ENCODE measurements at places on chromosomes 11 and 22.

GRCh38 chr11:111981270-111981669 is 43.9 kb upstream of the DLAT start:
- no peak for DNase-seq

DNA sequence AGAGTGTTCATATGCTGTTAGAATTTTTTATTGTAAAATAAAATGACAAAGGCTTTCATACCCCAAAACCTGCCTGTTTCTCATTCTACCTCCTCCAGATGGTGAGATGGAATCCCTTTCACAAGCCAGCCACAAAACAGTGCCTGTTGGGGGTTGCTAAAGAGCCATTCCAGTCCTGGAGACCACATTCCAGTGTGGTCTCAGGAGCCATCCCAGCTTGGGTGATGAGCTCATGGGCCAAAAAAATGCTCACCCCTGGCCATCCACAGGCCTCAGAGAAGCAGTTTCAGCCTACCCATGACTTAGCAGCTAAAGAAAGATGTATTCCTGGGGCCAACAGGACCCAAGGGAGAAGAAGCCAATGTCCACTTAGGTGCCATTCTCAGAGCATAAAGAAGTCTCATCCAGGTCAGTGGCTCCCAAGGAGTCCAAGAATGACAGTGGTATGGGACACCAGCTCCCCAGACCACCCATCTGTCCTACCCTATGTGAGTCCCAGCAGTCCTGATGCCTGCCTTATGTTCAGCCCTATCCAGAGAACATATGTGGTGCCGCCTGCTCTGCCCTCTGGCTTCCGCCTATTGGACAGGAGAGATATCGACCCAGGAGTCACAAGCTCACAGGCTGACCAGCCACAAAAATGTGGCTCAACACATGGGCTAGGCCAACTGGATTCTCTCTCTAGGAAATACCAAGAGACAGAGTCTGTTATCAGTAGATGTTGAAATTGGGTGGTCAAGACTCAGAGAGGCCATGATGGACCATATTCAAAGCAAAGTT is 26.4 kb downstream of the C11orf91 start:
- no peak for DNase-seq

- DNase-seq, result no peak
Measured at GRCh38 chr11:117490911-117491310, 163.3 kb downstream of the CEP164 start.

DNA sequence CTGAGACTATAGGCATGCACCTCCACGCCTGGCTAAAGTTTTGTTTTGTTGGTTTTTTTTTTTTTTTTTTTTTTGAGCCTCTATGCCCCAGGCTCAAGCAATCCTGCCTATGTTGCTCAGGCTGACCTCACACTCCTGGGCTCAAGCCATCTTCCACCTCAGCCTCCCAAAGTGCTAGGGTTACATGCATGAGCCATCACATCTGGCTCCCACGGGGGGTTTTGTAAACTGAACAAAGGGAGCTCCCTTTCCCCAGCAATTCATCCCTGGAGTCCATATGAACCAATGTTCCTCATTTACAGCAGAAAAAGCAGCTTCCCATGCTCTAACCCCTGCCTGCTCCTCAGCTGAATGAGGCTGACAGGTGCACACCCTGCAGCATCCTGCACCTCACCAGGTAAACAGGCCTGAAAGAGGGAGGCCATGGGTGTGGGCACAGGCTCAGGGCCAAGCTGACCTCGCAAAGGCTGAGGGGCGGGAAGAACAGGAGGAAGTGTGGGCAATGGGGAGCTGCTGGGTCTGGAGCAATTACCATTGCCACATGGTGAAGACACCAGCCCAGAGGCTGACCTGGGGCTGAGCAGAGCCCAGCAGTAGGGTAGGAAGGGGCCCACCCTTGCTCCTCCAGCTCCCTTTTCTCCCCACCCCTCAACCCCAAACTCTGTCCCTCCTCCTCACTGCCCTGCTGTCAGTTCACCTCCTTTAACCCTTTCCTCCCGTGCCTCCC is 58.2 kb downstream of the RBX1 start:
- DNase-seq, result peak; percentile 30

GRCh38 chr22:35443338-35443737 is 43.4 kb downstream of the MCM5 start:
- peak; percentile 77 for DNase-seq

- peak; percentile 37 for DNase-seq
Measured at GRCh38 chr22:25745341-25746011, 3.5 kb downstream of the MYO18B start.

DNA sequence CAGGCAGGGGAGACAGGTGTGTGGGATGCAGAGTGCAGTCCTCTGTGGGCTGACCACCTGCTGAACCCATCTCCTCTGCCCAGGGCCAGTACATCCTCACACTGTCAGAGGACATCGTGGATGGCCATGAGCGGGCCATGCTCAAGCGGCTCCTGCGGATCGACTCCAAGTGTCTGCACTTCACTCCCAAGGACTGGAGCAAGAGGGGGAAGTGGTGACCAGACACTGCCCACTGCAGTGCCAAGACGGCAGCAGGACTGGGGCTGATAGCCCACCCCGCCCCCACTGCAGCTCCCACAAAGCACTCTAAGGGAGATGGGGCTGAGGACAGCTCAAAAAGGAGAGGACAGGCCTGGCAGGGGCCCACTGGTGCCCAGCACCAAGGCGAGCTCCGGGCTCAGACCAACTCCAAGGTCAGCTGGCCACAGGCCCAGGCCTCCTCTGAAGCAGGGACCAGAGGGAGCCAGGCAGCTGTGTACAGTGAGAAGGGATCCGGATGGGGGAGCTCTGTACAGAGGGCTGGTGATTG is 1.6 kb downstream of the RNASEH2C start:
- DNase-seq, result no peak

DNA sequence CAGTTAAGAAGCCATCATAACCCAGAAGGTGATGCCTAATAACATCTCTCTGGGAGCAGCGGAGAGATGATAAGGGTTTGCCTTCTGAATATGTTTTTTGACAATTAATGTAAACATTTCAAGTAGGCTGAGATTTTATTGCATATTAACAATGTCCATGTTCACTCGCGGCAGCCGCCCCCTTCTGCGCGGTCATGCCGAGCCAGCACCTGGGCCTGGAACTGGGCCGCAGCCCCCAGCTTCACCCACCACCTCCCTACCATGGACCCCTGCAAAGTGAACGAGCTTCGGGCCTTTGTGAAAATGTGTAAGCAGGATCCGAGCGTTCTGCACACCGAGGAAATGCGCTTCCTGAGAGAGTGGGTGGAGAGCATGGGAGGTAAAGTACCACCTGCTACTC is 4.3 kb upstream of the SAA1 start:
- no peak for DNase-seq

GRCh38 chr22:19577422-19577966 is 53.3 kb upstream of the CLDN5 start:
- DNase-seq, result no peak

- DNase-seq, result no peak
Measured at GRCh38 chr11:94447149-94447548, 45.9 kb upstream of the GPR83 start.

DNA sequence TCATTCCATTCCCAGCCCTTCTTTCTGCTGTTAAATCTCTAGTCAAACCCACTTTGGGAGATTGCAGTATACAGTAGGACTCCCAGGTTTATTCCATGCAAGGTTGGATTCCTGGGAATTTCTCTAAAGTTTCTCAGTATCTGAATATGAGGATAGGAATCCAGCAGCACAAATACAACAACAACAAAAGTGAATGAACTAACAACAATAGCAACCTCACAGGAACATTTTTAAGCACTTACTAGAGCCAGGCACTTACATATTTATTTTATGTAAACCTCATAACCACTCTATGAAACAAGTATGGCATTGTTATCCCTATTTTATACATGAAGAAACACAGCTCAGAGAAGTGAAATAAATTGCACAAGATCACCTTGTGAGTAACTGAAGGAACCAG is 1.9 kb downstream of the MMP7 start:
- DNase-seq, result peak; percentile 42

DNA sequence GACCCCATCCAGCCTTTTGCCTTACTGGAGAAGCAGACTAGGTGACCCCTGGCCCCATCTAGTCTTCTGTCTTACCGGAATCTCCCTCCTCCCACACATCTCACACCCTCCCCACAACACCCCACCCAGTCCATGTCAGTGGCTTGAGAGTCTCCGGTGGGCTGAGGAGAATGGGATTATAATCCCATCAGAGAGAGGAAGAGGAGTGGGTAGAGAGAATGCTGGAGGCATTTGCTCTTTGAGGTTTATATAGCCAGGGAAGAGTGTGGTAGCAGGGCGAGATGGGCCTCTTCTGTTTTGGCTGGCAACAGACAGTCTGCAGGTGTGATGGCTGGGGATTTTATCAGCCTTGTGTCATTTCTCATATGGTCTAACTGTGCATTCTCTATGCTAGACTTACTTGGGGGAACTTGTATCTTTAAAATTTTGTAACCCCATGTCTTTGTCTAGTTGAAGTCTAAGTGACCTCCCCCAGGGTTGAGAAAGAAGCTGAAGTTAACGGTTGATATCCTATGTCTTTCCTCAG is 50.3 kb downstream of the GRAMD1B start:
- DNase-seq, result no peak

DNA sequence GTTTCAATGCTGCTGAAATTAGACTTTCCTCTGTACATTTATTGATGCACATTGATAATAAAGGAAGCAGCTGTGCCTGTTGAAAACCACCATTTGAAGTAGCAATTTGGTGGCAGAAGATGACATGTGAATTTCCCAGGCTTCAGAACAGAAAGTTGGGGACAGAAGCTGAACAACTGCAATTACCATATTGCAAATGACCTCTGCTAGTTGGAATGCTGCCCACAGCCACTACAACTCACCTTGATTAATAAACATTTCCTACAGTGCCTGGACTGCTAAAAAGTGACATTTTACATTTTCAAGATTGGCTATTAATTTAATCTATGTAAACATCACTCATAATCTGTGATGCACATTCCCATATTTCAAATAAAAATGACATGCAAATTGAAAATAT is 208.6 kb downstream of the LUZP2 start:
- DNase-seq, result no peak

- DNase-seq, result no peak
Measured at GRCh38 chr11:34641456-34641855, 20.6 kb downstream of the EHF start.

GRCh38 chr11:85845124-85845631 is 10.0 kb upstream of the CCDC83 start:
- DNase-seq, result peak; percentile 80

DNA sequence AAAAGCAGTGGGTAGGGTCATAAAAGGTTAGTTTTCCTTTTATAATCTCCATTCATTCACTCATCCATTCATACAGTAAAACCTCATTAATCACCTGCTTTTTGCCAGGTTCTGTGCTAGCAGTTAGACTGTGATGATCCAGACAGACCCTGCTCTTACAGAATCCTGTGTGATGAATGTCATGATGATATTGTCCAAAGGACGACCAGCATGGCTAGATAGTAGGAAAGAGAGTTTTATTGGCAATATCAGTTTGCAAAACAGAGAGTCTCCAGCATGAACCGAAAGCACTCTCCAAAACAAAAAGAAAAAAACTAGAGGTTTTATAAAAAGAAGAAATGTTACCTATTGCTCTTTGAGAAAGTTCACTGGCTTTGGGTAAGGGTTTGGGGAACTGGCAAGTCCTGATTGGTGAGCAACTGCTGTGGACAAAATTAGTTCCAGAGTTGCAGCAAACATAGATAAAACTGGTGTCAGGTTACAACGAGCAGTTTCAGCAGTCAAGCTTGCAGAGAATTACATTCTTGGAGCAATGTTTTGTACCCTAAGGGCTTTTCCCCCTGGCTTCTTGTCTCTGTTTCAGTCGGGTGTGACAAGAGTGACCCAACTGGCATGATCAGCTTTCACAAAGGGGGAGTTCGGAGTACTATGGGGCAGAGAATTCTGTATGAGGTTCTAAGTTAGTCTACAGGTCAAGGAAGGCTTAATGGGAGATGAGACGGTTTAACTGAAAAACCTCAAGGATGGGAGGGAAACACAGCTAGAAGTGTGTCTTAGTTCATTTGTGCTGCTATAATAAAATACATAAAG is 58.3 kb downstream of the HSD17B12 start:
- peak; percentile 70 for DNase-seq

- DNase-seq, result no peak
Measured at GRCh38 chr22:46064966-46065666, 85.2 kb upstream of the PPARA start.

GRCh38 chr11:35826949-35827348 is 116.9 kb upstream of the LDLRAD3 start:
- no peak for DNase-seq

- no peak for DNase-seq
Measured at GRCh38 chr22:23526596-23527316, 53.3 kb downstream of the IGLL1 start.

GRCh38 chr11:15969281-15969680 is 387.1 kb downstream of the SOX6 start:
- peak; percentile 93 for DNase-seq

DNA sequence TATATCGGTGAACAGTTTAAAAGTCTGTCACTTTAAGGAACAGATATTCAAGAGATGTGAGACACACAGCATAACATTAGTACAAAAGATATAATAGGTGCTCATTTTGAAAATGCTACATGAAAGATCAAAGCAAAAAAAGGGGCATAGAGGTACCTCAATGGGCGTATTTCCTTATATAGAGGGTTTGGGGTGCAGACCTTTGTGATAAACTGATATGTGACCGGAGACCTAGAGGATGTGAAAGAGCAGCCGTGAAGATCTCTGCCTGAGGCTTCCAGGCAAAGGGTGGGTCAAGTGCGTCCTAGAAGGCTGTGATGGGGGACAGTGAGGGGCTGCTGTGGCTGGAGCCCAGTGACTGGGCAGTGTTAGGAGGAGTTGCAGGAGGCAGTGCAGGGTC is 551.4 kb downstream of the ETS1 start:
- DNase-seq, result no peak

GRCh38 chr11:110159476-110159875 is 66.3 kb downstream of the ZC3H12C start:
- DNase-seq, result no peak

GRCh38 chr22:22207845-22208564 is 36.6 kb upstream of the VPREB1 start:
- peak; percentile 87 for DNase-seq

GRCh38 chr11:85813721-85814120 is 2.8 kb upstream of the SYTL2 start:
- peak; percentile 27 for DNase-seq

DNA sequence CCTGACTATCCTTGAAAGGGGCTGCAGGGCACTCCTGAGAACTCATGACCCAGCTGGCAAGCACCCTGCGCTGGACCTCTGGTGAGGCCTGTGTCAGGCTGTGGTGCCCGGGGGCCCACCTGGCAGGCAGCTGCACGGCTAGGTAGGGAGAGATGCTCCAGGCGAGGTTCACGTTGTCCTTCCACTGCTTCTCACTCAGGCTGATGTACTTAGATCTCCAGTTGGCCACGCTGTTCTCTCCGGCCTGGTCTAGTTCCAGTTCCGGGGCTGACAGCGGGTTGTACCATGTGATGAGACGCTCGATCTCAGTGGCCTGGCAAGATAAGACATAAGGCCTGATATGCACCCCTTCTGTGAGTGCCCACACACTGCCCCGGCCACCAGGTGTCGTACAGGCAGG is 44.7 kb upstream of the SERPIND1 start:
- no peak for DNase-seq

Data from epithelial cell of esophagus (primary cell).